ENCODE measurements at places on chromosomes 4 and X. TPM values are rescaled to one million over a fixed set of nuclear protein-coding genes. Genes with fewer than 3 reads are reported as not detected.

DNA sequence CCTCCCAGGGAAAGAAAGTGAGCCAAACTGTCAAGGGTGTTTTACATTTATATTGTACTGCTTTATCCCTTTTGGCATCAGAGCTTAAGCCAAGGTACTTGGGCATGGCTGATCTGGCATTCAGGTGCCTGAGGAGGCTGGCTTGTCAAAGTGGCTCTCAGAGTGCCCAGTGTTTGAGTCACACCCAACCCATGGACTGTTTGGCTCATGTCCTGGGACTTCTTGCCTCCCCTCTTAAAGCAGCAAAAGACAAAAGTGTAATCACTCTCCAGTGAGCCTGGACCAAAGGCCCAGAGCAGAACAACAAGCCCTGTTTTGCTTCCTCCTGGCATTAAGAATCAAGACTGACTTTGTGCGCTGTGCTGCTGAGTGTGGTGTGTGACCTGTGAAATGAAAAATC is 311.7 kb upstream of the TAPT1 start:
- no peak for DNase-seq

The CLTRN gene
- 0.29 TPM for total RNA-seq

GRCh38 chrX:24934279-24934678 is 81.5 kb downstream of the ARX start:
- no peak for DNase-seq

The ZNF732 gene
- not detected for total RNA-seq

DNA sequence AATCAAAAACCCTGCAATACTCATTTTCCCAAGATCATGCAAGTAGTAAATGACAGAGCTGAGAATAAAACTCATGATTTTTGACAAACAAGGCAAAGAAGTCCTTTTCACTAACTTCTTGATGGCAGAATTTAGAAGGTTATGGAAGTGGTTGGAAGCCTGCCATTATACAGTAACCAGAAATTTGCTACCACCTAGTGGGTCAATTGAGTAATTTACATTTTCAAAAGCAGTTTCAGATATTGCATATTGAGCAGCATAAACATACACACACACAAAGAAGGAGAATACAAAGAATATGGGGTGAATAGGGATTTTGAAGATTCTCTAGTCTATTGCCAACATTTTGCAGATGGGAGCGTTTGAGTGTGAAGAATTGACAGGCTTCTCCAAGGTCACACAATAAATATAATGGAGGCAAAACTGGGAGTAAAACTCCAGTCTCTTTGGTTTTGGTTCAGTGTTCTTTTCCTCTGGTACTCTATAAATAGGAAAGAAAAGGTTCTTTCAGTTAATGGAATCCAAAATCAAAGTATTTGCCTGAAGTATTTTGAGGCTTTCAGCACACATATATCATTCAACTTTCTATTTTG is 70.2 kb downstream of the GC start:
- DNase-seq, result no peak

DNA sequence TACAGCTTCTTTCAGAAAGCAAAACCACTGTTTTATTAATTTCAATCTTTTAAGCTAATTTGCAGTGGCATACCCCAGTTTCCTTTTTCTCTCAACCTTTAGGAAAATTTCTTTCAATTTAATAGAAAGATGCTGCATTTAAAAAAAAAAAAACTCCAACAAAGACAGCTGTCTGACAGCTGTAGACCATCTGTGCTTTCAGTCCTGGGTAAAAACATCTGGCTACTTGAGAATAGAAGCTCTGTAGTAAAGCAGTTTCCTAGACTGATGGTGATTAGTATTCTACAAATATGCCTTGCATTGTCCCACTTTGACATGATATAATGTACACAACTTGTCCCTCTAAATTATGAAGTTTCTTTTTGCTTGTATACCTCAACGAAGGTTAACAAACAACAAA is 197.8 kb downstream of the EDA start:
- no peak for DNase-seq

DNA sequence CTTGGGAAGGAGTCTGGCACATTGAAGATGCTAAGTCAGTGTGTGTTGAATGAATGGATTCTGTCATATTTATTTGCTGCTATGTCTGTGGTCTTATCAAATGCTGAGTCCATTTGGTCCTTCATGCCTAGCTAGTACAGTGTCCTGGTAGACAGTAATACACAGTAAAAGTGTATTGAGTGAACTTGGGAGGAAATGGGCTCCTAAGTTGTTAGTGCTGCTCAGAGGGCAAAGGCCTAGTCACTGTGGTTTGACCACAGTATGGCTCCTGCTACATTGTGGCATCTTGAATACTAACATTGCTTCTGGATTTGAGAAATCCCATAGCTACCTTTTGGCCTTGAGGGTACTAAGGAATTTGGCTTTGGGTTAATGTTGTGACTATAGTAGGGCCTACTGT is 33.9 kb downstream of the MTM1 start:
- DNase-seq, result no peak

The TIGD4 gene
- total RNA-seq, result 0.13 TPM

DNA sequence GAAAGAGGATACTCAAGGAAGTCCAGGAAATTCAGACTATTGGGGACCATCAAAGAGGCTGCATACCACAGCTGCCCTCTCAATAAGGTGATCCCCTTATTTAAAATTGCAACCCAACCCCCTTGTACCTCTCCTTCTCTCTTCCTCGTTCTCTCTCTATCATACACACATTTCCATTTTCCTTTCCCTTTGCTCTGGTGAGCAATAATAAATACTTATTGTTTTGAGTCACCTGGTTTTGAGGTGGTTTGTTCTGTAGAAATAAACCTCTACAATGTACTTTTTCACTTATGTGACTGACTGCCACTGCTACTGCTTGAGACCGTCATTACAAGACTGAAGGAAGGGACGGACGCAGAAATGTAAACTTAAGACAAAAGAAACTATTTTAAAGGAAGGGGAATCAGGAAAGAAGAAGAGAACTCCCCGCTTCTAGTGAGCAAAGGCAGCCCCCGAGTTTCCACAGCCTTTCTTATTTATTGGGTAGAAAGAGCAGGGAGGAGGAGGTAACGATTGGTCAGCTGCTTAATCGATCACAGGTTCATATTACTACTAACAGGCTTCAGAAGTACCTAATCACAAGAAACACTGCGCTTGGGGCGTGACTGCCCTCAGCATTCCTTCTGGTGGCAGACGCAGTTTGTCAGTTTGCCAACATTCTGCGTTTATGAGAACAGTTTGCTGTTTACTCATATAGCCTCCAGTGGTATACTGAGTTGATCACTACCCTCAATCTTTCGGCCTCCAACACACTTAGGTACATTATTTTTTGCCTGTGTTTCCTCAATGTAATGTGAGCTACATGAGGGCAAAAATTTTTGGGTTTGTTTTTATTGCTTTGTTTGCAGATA is 16.9 kb upstream of the TMEM165 start:
- DNase-seq, result no peak

GRCh38 chr4:7354927-7355326 is 79.8 kb downstream of the PSAPL1 start:
- no peak for DNase-seq

GRCh38 chr4:158934996-158935669 is 166.3 kb downstream of the FNIP2 start:
- DNase-seq, result no peak

DNA sequence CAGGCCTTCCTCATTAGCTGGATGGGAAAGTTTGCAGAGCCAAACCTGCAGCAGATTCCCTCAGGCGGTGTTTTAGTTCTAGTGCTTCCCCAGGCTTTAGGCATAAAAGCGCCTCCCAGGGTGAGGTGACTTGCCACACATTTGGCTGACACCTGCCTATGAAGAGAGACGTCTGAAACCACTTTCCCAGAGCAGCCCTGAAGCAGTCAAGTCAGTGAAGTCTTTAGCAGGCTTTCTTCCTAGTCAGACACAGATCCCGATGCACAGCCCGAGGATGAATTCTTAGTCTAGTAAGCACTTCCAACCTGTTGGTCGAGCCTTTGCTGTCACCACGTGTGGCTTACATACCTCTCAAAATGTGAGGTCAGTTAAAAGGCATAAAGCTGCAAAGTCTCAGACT is 484.1 kb downstream of the SMARCA1 start:
- no peak for DNase-seq

GRCh38 chr4:93437991-93438390 is 390.6 kb upstream of the ATOH1 start:
- DNase-seq, result no peak

DNA sequence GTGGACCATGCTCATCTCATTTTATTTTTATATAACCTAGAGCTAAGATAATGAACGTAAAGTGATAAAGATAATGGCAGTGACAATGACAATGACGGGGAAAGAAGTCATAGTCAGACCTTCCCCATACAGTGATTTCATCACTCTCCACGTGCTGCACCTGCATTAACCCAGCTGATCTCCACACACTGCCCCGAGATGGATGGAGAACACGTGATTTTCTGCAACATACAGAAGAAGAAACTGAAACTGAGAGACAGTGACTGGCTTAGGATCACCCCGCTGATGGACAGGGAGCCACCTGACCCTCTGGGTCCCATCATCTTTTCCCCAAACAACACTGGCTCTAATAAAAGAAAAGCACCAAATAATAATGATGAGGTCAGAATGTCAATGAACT is 22.0 kb downstream of the EVC2 start:
- no peak for DNase-seq

The BMP15 gene
- total RNA-seq, result not detected

GRCh38 chr4:85243857-85244256 is 231.1 kb upstream of the ARHGAP24 start:
- DNase-seq, result no peak

DNA sequence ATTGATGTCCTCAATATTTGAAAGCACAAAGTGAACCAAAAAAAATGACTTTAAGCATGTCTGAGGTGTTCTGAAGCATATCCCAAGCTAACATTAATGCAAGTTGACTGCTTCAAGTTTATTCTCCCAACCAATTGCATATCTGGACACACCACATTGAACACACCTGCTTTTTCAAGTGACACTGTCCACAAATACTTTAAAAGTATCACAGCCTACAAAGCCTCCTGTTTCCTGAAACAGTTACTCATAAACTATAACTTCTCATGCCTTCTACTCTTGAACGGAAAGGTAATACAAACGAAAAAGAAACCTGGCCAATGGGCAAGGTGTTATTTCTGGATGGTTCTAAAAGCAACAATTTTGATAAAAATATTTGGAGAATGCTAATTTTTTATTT is 1.1 kb downstream of the CDKL2 start:
- DNase-seq, result no peak

The PGAM4 gene
- not detected for total RNA-seq

GRCh38 chr4:53752124-53752523 is 160.8 kb upstream of the LNX1 start:
- DNase-seq, result no peak

DNA sequence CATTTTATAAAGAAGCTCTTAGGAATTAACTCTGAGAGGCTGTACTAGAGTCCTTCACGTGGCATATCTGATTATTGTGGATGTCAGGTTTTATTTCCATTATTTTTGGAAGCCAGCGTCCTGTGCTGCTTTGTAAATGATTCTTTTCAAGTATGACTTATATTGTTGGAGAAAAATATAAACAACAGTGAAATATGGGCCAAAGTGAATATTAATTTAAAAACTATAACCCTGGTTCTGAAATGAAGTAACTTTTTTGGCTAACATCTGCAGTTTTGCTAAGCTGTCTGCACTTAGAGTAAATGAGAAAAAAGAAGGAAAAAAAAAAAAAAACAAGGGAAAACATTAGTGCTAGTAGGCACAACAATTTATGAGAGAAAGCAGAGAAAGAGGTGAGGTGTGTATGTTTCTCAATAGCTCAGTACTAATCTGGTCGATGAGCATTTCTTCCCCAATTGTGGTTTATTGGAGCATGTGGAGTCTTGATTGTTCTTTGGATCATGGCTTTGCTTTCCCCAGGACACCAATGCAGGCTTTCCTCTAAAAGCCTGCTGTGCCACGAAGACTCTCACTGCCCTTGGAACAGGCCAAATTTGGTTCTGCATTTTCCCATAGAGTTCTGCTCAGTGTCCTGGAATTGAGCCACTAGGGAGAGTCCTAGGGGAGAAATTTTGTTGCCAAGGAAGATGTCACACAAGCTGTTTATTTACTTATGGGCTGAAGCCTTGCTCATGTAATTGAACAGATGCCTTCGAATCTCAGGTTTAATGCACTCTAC is 273.3 kb downstream of the DKK2 start:
- DNase-seq, result no peak

DNA sequence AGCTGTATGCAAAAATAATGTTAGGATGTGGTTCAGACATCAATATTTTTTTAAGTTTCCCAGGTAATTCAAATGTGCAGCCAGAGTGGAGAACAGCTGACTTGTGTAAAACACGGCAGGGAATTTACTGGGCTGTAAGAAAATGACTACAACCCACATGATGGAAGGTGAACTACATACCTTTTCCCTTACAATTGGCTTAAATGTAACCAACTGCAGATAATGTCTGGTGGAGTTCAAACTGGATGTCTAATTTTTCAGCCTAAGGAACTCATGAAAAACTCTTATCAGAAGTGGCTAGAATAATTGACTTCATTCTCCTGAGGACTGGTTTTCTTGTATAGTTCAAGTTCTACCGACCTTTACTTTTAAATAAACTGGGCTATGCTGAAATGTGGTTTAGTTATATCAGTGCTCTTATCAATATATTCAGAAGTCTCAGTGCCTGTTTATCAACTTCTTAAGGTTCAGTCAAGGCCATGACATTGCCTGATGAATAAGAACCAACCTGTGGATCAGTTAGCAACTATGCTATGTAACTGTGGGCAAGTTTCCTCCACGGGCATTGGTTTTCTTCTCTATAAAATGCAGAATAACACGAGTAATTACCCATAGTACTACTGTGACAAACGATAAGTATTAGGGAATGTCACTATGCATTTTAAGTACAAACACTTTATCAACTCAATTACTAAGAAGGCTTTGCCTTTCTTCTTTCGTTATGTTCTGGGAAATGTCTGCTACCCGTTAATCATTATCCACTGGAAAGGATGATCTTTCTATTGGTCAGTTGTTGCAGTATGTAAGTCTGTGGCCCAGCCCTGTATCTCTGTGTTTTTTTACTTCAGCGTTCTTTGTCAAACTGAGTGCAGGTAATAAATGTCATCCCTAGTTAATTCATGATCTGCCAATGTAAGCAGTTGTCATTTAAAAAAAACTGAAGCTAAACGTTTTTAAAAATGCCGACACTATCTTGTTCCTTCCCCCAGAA is 181.6 kb downstream of the PCDH7 start:
- no peak for DNase-seq

DNA sequence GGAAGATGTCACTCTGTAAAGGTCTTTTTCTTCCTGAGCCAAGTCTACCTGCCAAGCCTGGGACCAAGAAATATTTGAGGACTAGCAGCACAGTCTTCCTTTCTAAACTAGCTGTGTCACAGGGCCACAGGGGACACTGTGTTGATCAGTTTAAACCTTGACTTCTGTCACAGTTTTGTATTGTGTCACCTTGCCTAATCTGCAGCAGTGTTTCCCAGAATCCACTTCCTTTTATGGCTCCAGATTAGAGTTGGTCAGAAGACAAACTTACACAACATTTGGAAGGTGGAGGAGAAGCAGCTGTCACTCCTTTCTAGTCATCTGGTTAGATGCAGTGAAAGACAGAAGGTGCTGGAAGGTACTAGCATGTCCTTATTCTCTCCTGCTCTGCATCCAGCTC is 143.1 kb upstream of the BCOR start:
- DNase-seq, result no peak

- DNase-seq, result no peak
These were observed 547.4 kb upstream of the ACTRT1 start for GRCh38 chrX:128599632-128600031.

The GPAT3 gene
- total RNA-seq, result 4.1 TPM

The PDGFRA gene
- total RNA-seq, result not detected

The ZNF711 gene
- total RNA-seq, result 0.70 TPM
